Central memory CD8-positive, alpha-beta T cell (primary cell): ENCODE measurements at places on chromosomes 5 and 9.

DNA sequence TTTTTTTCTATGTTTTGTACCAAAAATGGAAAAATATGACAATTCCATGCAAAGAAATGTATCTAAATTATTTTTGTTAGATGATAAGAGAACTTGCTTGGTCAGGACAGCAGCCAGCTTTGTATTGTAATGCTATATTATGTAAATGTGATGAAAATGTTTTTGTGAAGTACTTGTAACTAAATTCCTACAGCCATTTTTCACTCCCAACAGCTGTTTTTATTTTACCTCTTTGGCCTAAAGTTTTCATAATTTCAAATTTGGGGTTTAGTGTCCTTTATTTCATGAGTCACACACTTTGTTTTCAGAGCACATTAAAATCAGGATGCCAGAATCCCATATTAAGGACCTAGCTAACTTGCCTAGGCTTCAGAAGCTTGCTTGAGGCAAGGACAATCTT is 64.1 kb downstream of the WDR41 start:
- no peak for DNase-seq

GRCh38 chr5:179824745-179825112 is 4.0 kb downstream of the SQSTM1 start:
- DNase-seq: no peak

DNA sequence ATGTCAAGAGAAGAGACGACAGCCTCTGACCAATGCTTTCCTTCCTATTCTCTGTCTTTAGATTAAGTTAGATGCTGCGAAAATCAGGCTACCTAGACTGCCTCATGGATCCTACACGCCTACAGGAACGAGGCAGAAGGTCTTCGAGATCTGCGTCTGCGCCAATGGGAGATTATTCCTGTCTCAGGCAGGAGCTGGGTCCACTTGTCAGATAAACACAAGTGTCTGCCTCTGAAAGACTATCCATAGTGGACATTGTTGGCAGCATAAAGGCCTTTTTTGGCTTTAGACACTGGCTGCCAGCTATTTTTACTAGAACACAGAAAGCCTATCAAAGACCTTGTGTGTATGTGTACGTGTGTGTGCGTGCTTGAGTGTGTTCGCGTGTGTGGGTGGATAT is 90.9 kb upstream of the PPP1R2B start:
- no peak for DNase-seq

DNA sequence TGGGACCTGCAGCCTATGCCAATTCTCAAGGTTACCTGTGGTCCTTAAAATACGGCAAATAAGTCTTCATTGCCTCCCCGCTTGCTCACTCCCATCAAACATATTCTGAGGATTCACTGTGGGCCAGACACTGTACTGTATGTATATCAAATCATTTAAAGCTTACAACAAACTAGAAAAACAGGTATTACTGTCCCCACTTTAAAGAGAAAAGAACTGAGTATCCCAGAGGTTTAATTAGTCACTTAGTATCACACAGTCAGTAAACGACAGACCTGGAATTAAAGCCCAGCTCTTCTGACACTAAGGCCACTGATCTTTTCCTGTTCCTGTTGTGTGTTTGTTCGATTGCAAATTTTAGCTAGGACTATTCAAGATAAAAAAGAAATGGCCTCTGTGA is 248.2 kb downstream of the ACTL7B start:
- no peak for DNase-seq

DNA sequence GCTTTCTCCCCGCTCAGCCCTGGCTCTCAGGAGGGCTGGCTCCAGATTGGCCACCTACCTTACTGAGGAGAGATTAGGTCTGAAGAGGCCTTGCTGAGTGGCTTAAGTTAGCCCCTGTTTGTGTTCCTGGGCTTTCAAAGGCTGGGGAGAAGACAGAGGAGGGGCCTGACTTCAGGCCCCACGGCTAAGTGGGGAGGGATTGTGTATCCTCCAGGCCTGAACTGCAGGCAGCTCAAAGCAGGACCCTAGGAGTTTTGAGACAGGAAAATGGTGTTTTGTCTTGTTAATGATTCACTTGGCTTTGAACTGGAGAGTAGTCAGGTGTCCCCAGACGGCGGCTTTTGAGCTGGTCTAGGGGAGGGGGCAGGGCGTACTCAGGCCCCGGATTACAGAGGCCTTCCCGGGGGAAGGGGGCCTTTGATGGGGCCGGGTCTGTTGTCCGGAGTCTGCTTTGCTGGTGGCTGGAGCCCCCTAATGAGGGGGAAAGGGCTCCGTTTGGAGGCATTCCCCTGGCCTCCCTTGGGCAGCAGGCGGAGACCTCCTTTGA is 162.0 kb upstream of the SMIM23 start:
- no peak for DNase-seq

- no peak for DNase-seq
These were observed 47.8 kb upstream of the EQTN start for GRCh38 chr9:27344776-27345175.

DNA sequence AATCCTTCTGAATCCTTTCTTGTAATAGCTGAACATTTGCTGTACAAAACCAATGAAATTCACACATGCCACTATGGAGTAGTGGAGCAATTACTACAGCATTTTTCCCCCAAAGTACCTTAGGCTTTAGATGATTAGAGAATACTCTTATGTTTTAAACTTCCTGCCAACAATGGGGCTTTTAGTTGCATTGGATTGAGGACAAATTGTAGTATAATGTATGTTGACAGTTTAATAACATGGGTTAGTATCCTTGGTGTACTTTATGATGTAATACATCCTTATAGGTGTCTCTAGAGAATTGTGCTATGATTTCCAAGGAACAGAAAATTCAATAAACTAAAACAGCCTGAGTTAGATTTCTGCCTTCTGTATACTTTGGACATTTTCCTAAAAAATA is 422.7 kb upstream of the GRAMD2B start:
- DNase-seq: no peak

GRCh38 chr9:96680812-96681499 is 25.8 kb upstream of the PRXL2C start:
- DNase-seq: no peak

- DNase-seq: no peak
These were observed 404.1 kb downstream of the DMRT2 start for GRCh38 chr9:1454211-1454610.

DNA sequence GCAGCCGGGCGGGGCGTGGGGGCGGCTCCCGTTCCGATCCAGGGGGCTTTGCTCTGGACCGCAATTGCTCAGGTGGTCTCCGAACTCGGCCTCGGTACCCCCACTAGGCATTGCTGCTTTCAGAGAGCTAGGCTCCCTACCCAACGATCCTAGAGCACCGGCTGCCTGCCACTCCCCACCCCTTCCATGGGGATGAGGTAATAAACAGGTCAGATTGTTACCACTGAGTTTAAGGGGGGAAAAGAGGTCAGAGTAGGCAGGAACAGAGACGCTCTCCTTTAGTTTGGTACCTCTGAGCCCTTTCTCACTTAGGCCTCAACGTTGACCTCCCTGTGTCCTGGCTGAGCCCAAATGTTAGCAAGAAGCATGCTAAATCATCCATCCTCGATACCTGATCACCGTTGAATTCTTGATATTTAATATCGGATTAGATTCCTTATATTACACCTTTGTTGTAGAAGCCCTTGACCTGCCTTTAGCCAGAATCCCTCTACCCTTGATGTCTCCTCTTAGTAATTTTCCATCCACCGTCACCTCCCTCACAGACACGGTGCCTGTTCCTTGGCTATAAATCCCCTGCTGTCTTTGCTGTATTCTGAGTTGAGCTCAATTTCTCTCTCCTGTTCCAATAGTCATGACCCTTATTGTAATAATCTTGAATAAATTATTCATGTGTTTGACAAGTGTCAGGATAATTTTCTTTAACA is 588 bp upstream of the PLPP1 start:
- DNase-seq: no peak

GRCh38 chr9:127780126-127780885 is 1.8 kb upstream of the SH2D3C start:
- no peak for DNase-seq

- DNase-seq: no peak
These were observed 50.7 kb downstream of the COL15A1 start for GRCh38 chr9:98994172-98995058.

DNA sequence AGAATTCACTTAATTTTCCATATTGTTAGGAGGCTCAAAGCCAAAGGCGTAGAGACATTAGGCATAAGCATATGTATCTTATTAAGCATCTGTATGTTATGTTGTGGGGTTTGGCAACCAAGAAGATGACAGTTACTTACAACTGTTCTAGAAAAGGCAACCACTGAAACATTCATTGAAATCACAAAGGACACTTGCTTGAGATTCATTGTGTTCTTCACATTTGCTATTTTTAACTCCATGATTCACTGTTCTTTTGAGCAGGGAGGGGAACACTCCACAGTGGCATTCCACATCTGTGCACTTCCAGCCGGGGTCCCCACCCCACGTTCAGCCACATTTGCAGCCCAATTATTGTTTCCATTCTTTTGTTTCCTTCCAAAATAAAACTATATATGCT is 107.1 kb downstream of the PALM2AKAP2 start:
- DNase-seq: no peak

- DNase-seq: no peak
These were observed 50.4 kb downstream of the DAP start for GRCh38 chr5:10710513-10711128.

GRCh38 chr5:96977228-96977627 is 41.3 kb downstream of the LNPEP start:
- DNase-seq: no peak

DNA sequence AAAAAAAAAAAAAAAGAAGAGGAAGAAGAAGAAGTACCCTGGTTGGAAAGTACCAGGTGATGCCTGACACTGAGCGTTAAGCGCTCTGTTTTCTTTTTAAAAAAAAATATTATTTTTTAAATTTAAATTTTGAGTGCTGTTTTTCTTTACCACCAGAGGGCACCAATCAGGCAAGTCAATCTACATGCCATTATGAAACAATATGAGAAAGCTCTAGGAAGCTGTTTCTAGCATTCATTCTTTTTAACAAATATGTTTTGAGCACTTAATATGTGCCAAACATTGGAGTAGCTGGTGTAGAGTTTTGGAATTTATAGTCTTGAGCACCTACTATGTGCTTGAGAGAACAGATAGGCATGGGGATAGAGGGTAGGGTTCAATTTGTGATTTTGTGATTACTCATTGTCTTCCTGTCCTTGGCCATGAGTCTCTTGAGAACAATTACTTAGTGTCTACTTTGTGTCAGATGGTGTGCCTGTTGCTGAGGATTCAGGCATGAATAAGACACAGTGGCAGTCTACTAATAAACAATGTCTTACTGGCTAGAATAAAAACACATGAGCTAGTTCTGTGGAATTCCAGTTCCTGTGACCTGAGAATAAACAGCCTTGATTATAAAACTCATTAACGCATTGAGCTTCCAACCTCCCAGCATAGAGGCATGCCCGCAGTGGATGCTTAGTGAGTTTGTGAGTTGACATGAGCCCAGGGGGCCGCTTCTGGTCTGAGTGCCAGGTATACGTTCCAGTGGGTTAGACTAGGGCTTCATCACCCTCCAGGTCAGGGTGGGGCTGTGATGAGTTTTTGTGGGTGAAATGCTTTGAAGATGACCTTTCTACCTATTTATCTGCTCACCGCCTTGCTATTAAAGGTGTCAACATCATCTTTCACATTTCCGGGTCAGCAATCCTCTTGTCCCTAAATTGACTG is 3.0 kb upstream of the UBE2R2 start:
- DNase-seq: no peak

GRCh38 chr9:72978744-72979143 is 25.9 kb upstream of the ALDH1A1 start:
- DNase-seq: no peak

GRCh38 chr9:88973281-88974045 is 17.8 kb upstream of the S1PR3 start:
- DNase-seq: no peak

DNA sequence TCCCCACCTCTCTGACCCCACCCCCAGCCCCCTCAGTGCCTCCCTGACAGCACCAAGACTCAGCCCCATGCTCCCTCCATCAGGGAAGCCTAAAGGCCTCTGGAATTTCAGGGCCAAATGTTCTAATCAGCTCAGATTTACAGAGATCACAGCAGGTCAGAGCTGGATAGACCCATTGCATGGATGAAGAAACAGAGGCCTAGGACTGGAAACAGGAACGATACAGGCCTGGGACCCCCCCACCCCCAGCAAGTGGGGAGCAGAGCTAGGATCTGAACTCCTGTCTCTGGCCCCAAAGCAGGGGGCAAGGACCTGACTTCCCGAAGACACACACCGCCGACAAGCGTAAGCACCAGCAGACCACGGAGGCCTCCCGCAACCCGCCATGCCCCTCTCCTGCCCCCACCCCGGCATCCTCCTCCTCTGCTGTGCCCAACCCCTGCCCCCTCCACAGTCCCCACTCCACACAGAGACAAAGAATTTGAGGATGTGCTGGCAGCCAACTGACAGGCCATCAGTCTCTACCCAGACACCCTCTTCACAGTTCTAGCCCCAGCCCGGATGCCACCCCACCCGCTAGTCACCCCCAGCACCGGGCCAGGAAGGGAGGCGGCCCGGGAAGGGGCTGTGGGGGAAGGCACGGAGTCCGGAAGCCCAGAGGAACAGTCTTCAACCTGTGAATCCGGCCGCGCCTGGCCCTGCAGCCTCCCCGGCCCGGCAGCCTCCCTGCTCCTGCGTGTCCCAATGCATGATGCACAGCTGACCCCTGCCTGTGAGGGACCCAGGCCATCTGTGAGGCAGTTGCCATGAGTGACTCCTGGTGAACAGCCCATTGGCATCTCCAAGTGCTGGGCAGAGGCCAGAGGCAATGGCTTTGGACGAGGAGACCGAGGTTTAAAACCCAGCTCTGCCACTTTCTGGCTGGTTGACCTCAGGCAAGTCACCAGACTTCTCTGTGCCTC is 31.3 kb downstream of the NDUFA8 start:
- DNase-seq: no peak

DNA sequence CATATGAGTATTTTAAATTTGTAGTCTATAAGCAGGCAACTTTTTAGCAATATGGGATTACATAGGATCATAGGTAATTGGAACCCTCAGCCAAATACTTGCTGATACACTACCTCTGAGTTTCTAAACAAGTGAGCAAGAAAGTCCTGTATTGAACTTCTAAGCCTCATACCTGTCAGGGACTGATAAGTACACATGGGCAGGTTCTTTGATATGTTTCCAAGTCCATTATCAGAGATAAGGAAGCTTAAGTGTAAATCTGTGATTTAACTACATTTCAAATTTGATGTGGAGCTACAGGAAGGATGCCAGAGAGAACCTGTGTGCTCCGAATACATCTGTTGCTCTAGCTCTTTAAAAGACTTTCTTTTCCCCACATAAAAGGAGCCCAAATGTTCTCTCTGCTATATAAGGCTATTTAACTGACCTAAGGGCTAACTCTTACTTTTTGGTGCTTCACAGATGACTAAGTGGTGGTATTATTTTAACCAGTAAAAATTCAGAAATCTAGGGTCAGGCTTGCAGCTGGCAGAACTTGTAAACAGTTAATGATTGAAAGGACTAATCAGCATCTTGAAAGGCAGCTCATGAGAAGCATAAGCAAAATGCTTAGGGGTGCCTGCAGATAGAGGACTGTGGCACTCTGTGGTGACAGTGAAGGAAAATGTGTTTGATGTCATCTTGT is 228.6 kb downstream of the NR3C1 start:
- DNase-seq: no peak
